AML-193 (cell line): ENCODE measurements at places on chromosomes 11 and 22.

- DNase-seq = no peak
These were observed 32.5 kb downstream of the MRGPRX2 start for GRCh38 chr11:19027829-19028595.

DNA sequence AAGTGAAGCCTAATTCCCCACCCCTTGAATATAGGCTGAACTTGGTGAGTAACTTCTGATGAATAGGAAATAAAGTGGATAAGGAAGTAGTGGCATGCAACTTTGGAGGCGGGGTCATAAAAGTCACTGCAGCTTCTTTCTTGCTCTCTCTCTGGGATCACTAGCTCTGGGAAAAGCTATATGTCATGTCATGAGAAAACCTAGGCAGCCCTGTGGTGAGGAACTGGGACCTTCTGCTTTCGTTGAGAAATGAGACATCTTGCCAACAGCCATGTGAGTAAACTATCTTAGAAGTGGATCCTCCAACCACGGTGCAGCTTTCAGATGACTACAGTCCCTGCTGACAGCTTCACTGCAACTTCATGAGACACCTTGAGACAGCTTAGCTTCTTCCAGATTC is 15.7 kb downstream of the ZNF214 start:
- no peak for DNase-seq

DNA sequence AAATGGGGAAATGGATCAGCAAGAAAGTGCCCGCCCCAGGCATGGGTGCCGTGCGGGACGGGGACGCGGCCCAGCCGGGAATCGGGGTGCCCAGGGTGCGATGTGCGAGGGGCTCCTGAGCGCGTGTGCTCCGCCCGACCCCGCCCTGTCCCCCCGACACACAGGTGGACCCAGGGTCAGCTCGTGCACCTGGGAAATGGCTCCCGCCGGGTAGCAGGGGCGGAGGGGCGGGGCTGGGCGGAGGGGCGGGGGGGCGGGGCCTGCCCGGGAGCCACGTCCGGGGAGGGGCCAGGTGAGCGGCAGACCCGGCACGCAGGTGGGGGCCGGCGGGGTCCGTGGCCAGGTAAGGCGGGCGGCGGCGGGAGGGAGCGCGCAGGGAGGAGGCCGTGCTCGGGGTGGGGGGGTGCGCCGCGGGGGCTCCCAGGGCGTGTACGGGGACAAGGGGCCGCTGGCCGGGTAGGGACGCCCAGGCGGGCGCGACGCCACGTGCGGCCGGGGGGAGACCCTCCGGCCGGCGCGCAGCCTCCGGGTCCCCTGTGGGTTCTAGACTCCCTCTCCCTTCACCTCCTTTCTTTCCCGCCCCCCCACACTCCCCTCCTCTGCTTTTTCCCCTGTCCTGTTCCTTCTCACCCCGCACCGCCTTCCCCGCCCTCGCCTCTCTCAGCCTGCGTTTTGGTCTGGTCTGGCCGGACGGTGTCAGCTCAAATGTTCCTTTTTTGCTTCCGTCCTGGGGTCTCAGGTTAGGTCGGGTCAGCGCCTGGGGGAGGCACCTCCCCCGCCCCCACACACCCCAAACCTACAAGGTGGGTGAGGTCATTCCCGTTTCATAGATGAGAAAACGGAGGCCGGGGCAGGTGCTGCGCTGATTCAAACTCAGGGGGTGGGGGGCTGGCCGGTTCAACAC is at the start of gene ARHGAP8:
Gene ARHGAP8, plus strand, starts transcription at position 291 of the 904 bp plus-strand sequence. CDS start 33,953 bp downstream, outside the sequence.
- no peak for DNase-seq

GRCh38 chr11:93481279-93481678 is 61.9 kb downstream of the SMCO4 start:
- no peak for DNase-seq
